WERI-Rb-1 (cell line): ENCODE measurements at places on chromosomes 7 and 10.

DNA sequence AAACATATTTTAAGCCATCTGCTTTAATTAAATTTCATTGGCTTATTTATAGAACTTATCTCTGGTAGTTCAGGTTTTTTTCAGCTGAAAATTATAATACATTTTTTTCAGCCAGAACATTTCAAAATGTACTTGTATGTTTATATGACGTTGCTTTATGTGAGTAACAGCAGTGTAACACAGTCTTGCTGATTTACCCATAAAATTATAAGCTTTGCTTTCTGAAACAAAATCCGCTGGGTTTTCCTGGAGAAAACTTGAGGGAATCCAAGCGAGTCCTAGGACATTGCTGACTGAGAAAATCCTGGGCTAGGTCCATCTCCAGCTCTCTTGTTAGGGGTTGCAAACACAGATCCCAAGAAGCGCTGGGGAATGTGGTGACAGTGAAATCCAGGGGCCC is 112.2 kb upstream of the GATA3 start:
- DNase-seq = no peak

DNA sequence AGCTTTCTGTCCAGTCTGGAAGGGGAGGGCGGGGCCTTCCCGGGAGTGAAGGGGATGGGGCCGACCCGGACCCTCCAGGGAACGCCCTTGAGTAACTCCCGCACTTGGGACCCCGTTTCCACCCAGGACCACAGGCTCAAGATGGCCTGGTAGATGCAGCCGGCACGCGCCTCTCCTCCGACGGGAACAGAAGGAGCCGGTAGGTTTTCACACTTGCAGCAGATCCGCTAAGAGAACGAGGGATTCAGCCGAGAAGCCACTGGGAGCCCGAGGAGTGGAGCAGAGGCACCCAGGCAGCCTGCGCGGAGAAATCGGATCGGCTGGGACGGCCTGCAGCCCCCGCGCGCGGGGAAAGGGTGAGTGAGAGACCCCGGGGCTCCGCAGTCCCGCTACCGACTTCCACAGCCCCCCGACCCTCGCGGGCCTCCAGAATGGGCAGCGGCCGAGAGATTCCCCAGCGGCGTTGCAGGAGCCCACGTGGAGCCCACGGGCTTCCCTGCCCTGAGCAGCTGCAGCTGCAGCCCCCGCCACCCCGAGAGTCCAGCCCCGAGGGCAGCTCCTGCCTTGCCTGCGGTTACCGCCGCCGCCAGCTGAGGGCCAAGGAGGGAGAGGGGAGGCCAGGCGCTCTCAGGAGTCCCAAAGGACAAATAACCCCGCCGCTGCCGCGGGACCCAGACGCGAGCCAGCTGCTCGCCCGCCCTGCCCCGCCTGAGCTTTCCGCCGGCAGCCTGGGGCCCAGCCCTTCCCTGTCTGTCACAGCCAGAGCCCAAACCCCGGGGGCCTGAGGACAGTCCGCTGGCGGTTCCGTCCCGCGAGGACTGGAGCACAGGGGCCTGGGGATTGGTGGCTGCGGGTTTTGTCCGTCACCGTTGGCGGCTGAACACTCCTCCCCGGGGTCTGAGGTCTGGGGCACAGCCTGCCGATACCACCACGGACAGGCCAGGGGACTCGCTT is 21.8 kb downstream of the IFT22 start:
- peak; percentile 57 for DNase-seq

DNA sequence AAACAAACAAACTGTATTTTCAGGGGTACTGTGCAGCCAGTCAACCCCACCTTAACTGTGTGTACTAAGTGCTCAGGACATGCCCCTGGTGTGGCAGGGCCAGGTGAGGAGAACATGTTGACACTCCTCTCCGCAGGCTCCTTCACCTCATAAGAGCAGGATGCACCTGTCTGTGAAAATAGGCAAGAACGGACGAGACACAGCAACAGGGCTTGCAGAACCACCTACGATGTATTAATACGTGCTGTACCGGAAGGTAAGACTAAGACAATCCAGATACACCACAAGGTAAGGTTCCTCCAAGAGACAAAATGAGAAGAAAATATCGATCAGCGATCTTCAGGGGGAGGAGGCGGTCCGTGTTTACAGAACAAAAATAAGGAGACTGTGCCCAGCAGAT is 65.8 kb upstream of the CAMK2B start:
- DNase-seq = no peak

DNA sequence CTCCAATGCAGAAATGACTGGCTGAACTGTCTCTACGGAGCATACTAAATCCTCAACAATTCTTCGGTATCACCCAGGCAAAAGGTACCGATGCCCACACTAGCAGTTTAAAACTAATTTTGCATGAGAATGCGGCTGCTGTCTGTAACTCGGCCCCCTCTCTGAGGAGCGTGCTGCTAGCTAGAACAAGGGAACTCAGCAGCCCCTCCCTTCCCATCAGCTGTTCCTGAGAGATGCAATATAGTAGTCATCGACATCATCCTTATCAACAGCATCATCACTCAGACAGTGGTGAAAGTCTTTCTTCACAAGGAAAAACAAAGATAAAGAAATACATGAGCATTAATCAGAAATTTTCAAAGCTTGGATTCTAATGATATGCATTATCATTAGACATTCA is 189.1 kb upstream of the FRMD4A start:
- DNase-seq = no peak

DNA sequence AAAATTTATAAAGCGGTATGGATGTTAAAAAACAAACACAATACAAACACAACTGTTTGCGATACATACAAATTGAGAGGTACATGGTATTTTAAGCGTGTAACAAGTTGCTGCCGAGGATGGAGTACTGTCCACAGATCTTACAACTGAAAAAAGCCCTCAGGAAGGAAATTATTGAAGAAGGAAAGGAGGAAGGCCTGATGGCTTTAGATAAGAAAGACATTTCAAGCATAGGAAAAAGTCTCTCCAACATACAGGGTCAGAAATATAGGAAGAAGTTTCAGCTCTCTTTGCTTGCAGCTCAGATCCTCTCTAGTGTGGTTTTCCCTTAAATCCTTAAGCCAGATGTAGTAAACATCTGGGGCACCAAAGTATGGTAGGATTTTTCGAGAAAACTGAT is 25.0 kb downstream of the RBM28 start:
- no peak for DNase-seq

DNA sequence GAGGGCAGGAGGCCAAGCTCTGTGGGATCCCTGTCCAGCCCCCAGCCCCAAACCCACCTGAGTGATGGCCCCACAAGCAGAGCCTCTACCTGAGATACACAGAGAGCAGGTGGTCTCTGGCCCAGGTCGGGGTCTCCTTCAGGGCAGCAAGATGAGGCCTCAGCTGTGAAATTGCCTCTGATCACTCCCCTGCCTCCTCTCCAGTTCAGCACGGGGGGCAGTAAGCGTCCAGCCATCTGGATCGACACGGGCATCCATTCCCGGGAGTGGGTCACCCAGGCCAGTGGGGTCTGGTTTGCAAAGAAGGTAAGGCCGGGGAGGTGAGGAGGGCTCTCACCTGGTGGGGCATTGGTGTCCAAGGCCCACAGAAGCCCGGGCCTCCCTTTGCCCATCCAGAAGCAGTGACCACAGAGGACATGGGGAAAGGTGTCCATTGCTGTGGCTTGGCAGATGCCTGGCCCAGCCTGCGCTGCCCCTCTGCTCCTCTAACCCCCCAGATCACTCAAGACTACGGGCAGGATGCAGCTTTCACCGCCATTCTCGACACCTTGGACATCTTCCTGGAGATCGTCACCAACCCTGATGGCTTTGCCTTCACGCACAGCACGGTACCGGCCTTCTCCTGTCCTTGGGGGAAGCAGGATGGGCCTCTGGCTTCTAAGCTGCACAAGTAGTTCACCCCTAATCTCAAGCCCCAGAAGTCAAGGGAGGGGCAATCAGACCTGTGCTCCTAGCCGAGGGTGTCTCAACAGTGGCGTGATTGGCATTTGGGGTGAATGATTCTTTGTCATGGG is 3.1 kb downstream of the CPA1 start:
- DNase-seq = no peak

DNA sequence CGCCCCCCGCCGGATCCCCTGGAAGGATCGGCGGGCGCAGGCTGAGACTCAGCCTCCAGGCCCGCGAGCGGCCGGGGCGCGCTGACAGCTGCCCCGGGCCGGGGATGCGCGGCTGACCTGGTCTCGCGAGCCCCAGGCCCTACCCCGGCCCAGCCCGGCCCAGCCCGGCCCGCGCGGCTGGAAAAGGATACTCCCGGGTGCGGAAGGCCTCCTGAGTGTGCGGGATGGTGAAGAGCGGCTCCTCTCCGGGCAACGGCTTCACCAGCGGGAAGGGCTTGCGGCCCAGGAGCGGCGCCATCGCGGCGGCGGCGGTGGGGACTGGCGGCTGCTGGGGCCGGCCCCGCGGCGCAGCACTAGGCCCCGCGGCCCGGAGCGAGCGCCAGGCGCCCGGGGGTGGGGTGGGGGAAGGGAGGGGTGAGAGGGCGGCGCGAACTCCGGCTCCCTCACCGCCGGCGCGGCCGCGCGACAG is 423 bp downstream of the BAZ1B start:
- no peak for DNase-seq

DNA sequence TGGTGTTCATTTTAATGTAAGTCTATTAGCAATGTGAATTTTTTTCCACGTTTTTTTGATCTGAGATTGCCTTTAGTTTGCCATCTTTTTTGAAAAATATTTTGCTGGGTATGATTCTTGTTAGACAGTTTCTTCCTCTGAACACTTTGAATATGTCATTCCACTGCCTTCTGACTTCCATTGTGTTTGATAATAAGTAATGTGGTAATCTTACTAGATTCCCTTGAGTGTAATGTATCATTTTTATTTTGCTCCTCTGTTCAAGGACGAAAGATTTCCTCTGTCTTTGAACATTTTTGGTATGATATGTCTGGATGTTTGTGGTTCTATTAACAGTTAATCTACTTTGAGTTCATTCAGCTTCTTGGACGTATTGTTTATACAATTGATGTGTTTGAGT is 371.4 kb downstream of the SUGCT start:
- no peak for DNase-seq

DNA sequence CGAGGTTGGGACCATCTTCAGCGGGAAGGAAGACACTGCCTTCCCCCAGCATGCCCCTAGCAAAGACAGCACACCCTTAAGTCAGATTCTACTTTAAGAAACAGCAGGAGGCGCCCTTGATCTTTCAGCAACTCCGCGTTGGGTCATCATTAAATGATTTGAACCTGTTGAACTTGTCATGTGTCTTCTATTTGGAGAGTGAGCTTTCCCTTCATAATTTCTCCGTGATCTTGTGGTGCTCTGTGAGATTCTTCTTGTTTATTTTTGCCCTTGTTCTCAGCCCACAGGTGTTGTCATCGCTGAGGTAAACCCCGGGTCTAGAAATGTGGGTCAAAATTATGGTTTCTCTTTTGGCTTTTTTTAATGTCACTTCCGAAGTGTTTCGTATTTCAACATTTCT is 49.5 kb upstream of the PITRM1 start:
- DNase-seq = no peak

GRCh38 chr10:105001269-105001668 is 360.2 kb downstream of the SORCS3 start:
- no peak for DNase-seq

DNA sequence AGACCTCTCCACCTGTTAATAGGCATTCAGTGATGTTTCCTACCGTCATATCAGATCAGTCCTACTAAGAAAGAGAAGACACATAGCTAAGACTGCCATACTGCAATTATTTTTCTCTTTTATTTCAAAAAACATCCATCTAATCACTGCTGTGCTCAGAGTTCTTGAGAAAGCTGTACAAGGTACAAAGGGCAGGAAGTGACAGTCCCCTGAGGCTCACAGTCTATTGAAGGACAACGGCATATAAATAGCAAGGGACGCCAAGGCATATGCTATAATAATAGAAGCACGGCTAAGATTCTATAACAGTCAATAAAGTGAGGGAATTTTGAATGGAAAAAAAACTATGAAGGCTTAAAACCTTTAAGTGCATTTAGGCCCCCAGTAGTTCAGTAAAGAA is 415.3 kb upstream of the NRP1 start:
- DNase-seq = no peak

- no peak for DNase-seq
Measured at GRCh38 chr7:55161154-55161687, 142.4 kb downstream of the EGFR start.

DNA sequence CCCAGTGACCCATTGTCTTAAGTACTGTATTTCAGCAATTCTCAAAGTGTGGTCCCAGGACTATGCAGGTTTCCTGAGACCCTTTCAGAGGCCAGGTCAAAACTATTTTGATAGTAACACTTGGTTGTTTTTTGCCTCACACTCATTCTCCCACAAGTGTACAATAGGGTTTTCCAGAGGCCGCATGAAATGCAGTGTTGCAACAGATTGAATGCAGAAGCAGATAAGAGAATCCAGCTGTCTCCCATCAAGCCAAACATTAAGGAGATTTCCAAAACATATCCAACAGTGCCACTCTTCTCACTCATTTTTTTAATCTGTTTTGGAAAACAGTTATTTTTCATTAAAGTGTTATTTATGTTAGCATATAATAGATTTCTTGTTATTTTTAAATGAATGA is 20.0 kb downstream of the VKORC1L1 start:
- no peak for DNase-seq

GRCh38 chr10:112307358-112308124 is 24.3 kb downstream of the TECTB start:
- peak; percentile 54 for DNase-seq

- no peak for DNase-seq
Measured at GRCh38 chr10:45386657-45387056, 12.6 kb downstream of the ALOX5 start.

GRCh38 chr10:3806603-3807002 is 21.6 kb upstream of the KLF6 start:
- no peak for DNase-seq

DNA sequence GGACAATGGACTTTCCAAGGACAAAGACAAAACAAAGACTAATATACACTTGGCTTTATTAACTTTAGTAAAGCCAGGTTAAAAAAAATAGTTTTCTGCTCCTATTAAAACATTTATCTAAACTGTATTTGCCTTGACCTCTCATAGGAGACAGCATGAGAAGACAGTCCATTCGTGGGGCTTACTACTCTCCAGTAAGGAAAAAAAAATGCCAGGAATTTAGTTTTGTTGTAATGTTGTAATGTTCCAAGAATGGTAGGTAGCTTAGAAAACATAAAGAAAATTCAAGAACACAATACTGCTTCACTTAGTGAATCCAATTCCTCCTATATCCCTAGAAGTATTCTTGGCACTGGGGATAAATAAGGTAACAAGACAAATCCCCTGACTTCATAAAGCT is 81.7 kb downstream of the KMT2C start:
- no peak for DNase-seq

DNA sequence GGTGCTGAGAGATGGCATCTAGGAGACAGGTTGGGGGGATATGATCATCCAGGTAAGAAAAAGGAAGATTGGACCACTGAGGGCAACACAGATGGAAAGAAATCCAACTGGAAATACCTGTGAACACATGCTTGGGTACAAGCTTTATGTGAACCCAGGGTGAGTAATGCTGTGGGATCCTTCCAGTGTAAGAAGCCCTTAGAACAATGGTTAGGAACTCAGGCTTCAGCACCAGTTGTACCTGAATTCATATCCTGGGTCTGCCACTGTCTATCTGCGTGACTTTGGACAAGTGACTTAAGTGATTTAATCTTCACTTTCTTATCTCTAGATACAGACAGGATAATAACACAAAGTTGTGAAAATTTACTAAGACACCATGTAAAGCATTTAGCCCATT is 131.0 kb downstream of the ST7 start:
- no peak for DNase-seq
